ENCODE measurements at places on chromosomes 7 and 10. TPM values are rescaled to one million over a fixed set of nuclear protein-coding genes. Genes with fewer than 3 reads are reported as not detected.

ZNF117 gene
- total RNA-seq, result 2.4 TPM

GFRA1 gene
- under 0.01 TPM for total RNA-seq

IL2RA gene
- not detected for total RNA-seq

OR13A1 gene
- total RNA-seq, result not detected

NUTM2A gene
- 0.71 TPM for total RNA-seq

EPHB4 gene
- total RNA-seq, result 255 TPM

BAMBI gene
- total RNA-seq, result 24.3 TPM

CLCN1 gene
- not detected for total RNA-seq

HOXA6 gene
- total RNA-seq, result not detected

CYP2C8 gene
- total RNA-seq, result 0.34 TPM

DYNC1I1 gene
- not detected for total RNA-seq

ABHD11 gene
- total RNA-seq, result 5.1 TPM

SFXN4 gene
- total RNA-seq, result 24.3 TPM

MARCHF5 gene
- 44.6 TPM for total RNA-seq

MRPS33 gene
- 40.6 TPM for total RNA-seq

MBLAC1 gene
- total RNA-seq, result 1.0 TPM

GNAI1 gene
- total RNA-seq, result 121 TPM

LIPF gene
- not detected for total RNA-seq

RGR gene
- total RNA-seq, result not detected

WDR86 gene
- not detected for total RNA-seq

POLD2 gene
- total RNA-seq, result 103 TPM

KNDC1 gene
- total RNA-seq, result 0.07 TPM

CPA5 gene
- total RNA-seq, result not detected

CCDC136 gene
- total RNA-seq, result under 0.01 TPM

KLF14 gene
- not detected for total RNA-seq

FOXI2 gene
- total RNA-seq, result not detected

CLDN4 gene
- 44.1 TPM for total RNA-seq

CPEB3 gene
- total RNA-seq, result 4.0 TPM

OR2A7 gene
- total RNA-seq, result 1.6 TPM

MUC3A gene
- not detected for total RNA-seq

TUBB8 gene
- not detected for total RNA-seq

SLC18A2 gene
- total RNA-seq, result not detected

PRKG1 gene
- total RNA-seq, result 1.0 TPM

ZNF467 gene
- total RNA-seq, result 3.6 TPM

Data from nasal cavity respiratory epithelium epithelial cell of viscerocranial mucosa (primary cell).